Hematopoietic multipotent progenitor cell treated with erythropoietin and hydrocortisone succinate and interleukin-3 and kit ligand, for 17 days (in vitro differentiated cells): ENCODE measurements at places on chromosomes 3 and 15.

- no peak for DNase-seq
These were observed 101.4 kb downstream of the KLHL25 start for GRCh38 chr15:85693277-85693676.

GRCh38 chr3:130354430-130354829 is 9.0 kb downstream of the COL6A5 start:
- DNase-seq = no peak

- DNase-seq = no peak
These were observed 32.5 kb downstream of the NAALADL2 start for GRCh38 chr3:174891524-174892203.

- no peak for DNase-seq
These were observed 54.8 kb downstream of the CHCHD6 start for GRCh38 chr3:126758882-126759281.

DNA sequence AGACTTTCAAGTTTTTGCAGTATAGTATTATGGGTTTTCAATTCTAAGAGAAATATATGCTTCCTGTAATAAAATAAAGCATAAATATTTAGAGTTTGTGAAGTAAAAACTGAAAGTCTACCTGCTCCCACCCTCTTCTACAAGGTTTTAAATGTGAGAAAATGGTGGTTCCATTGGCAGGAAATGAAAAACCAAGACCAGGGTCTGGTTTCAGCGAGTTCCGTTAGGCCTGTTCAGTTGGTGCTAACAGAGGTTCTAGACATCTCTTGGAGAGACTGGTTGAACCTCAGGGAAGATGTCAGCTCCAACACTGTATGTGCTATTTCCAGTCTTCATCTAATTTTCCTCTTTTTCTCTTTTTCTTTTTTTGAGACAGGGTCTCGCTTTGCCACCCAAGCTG is 11.8 kb upstream of the MYO1E start:
- DNase-seq = no peak

DNA sequence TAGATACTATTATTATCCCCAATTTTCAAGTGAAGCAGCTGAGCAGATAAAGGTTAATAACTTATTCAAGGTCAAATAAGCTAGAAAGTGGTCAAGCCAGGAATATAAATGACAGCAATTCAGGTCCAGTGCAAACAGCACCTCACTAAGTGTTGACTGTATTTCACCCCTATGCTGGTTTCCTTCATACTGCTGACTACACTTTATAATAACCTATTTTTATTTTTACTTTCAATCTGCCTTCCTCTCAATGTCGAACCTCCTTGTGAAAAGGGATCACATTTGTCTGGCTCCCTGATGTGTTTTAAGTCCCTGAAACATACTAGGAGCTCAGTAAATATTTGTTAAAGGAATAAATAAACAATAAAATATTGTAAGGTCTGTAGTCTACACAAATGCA is 146.1 kb downstream of the NAALADL2 start:
- no peak for DNase-seq

GRCh38 chr15:58447271-58448010 is 15.7 kb downstream of the LIPC start:
- DNase-seq = no peak

DNA sequence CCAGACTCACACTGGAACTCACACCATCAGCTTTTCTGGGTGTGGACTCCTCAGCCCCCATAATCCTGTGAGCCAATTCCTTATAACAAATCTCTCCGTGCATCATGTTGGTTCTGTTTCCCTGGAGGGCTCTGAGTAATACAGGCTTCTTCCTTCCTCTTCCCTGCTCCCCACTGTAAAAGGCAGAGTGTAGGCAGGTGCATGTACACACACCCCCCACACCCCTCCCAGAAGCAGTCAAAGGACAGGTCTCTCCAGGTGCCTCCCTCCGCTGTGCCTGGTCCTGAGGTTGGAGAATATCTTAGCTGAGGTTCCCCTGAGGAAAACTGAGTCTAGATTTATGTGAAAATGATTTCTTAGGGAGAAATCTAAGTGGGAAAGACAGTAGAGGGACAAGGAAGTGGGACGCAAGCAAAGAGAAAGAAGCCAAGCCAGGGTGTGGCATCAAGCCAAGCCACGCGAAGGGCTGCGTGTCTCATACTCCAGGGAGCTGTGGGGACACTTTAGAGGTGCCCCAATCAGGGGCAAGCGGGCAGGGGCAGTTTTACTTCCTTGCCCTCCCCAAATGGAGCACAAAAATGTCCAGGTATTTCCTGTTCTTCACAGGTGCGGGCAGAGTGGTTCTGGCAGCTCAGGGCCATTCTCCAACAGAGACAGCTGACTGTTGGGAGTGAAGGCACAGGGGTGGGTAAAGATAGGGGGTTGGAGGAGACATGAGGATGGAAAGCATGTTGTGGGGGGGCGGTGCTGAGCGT is 86.6 kb downstream of the HMG20A start:
- no peak for DNase-seq

- DNase-seq = no peak
These were observed 211.5 kb downstream of the NFKBIZ start for GRCh38 chr3:102060814-102061213.

- peak; percentile 70 for DNase-seq
These were observed 103.3 kb upstream of the PRTG start for GRCh38 chr15:55846116-55846707.

DNA sequence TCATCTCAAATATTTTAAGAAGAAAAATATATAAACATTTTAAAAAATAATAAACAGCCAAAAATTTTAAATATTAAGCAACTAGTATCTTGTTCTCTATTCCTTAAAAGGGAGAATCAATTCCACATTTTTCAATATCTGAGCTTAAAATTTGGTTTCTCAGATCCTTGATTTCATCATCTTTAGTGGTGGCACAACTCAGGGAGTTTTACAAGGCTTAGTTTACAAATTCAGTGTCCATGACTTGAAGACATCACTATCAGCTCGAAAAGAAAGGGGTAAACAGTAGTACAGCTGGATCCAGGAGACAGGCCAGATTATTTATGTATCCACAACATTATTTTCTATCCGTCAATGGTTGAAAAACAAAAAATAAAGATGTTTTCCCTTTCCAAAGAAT is 11.6 kb downstream of the IGF2BP2 start:
- DNase-seq = no peak

DNA sequence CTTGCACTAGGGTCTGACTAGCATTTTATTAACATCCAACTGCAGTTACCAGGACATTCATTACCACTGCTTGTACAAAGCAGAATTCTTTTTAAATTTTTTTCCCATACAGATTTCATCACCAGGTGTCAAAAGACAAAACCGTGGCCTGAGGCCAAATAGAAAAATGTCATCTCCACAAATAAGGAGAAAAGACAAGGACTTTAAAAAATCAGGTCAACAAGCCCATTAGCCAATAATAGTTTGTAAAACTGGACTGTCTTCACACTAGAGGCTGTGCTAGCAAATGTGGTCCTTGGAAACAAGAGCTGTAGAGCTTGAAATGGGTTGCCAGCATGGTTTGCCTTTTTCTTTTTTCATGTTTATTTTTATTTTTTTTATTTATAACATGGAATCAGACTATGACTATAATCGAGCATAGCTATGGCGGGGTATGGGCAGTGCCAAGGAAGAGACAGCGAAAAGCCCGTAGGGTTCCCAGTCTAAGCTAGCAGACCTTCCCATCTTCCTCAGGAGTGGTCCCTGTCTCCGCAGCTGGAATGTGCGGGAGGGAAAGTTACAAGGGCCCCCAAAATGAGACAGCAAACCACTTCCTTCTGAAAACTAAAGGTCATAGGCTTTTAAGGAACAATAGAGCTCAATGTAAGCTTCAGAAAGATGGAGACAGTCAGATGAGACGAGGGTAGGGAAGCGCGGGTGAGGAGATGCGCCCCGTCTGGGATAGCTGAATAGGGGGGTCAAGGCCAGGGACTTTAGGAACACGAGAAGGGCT is 1.5 kb downstream of the PTPN9 start:
- no peak for DNase-seq

- DNase-seq = no peak
These were observed 318.1 kb upstream of the LRRFIP2 start for GRCh38 chr3:37492468-37492867.

- no peak for DNase-seq
These were observed 50.4 kb upstream of the MED12L start for GRCh38 chr3:151035072-151035471.
